ENCODE measurements at places on chromosomes 6 and 20.

GRCh38 chr20:45313943-45314342, 5.8 kb upstream of the MATN4 start:
- DNase-seq = no peak

GRCh38 chr6:166560222-166560621, 26.3 kb downstream of the RAMACL start:
- DNase-seq = no peak

DNA sequence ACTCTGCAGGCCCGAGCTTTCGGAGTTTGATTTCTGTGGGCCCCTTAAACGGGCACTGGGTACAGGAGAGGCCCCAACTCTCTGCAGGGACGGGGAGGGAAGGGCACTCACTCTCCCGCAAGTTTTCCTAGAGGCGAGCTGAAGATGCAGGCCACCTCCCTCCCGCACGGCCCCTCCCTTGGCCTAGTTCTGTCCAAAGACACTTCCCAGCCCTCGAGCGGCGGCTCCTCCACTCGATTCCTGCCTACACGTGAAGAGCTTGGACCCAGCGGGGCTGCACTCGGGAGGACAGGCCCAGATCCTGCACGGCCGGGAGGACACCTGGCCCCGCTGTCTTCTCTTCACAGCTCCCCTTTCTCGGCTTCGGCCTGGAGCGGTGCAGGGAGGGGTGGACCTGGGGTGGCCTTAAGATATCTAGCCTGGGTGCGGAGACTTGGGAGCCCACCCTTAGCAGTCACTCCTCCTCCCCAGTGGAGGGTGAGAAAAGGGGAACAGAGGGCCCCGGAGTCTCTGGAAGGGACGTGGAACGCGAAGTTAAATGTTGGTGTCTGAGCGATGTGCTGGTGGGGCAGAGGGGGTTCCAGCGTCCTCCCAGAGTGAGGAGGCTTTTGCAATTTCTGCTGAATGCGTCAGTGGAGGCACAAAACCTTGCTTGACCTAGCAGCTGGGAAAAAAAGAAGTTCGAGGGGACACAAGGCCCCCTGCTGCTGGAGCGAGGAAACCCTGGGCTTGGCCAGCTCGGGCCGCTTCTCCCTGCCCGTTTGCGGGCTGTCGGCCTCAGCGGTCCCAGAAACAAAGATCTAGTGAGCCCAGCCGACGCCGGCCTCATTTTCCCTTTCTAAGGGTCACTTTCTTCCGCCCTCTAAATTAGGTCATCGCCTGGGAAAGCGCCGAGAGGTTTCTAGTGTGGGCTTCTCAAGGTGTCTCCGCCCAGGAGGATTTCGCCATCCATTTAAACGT, 4.9 kb downstream of the OLIG3 start:
- no peak for DNase-seq

DNA sequence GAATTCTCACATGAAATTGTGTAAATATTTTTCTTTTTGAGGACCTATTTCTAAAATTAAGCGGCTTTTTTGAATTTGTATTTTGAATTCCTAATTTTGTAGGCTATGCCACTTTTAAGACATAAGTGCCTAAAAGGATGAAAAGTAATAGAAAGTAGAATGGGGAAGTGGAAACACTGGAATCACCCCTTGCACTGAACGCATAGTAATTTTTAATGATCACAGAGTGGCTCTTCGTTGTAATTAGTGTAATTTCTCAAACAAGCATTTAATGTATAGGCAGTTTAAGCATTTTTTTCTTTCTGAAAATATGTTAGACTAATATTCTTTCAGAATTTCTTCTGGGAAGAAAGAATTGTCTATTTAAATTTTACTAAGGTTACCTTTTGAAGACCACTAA, 73.2 kb downstream of the ARID1B start:
- no peak for DNase-seq

DNA sequence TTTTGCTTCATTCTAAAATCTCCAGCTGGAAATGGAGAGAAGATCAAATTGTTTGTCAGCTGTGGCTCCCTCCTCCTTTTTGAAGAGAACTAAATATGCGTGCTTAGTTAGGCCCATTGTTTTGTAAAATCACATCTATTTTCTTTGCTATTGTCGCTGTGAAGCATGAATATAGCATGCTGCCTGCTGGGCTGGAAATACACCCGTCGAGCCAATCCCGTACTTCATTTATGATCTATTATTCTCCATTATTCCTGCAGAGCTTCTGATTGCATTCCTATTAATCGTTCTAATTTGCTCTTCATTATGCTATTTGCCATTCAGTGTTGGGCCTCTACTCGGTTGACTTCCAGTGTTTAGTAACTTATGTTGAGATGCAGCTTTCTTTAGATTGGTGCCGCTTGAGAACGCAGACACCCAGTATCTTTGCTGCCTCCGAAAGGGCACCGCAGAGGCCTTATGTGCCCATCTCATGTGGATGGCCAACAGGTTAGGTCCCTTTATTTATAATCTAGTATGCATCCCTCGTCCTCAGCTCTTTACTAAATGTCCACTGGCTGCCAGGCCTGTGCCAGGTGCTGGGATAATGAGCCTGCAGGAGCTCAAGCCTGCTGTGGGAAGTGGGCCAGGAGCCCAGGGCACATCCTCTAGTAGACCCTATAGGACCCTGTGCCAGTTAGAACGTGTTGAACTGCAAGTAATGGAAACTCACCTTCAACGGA, 45.6 kb downstream of the FAM50B start:
- DNase-seq = no peak

DNA sequence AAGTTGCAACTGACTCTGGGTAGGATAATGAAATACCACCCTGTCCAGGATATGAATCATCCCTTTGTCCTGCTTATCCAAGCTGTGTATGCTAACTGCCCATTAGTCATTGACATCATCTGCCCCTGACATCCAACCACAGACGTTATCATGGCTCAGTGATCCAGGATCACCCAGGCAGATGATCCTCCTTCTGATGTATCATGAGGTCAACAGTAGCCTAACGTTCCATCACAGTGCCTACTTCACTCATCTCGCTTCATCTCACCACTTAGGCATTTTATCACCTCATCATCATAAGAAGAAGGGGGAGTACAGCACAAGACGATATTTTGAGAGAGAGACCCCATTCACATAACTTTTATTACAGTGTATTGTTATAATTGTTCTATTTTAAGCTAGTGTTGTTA, 13.4 kb upstream of the BTN3A2 start:
- DNase-seq = peak; percentile 32

DNA sequence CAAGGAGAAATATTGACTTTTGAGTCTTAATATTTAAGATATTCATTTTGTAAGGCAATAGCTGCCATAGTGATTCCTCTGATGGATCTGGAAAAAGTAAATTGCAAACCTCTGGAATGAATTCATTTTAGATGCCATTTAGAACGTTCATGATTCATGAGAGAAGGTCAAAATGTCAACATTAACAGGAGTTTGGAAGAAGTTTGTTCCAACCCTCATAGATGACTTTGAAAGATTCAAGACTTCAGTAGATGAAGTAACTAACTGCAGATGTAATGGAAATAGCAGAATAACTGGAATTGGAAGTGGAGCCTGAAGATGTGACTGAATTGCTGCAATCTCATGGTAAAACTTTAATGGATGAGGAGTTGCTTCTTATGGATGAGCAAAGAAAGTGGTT, 100.9 kb upstream of the CCN2 start:
- no peak for DNase-seq

DNA sequence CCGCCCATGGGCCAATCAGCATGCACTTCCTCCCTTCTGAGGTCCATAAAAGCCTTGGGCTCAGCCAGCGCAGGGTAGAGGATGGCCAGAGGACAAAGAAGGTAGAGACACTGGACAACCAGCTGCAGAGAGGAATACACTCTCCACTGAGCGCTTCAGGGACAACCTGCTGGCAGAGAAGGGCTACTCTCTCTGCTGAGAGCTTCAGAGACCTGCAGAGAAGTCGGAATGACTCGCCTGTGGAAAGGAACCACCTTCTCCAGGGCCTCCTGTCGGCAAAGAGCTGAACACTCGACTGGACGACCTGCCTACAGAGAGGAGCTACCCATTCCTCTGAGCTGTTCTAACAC, 31.4 kb upstream of the SLA2 start:
- no peak for DNase-seq

DNA sequence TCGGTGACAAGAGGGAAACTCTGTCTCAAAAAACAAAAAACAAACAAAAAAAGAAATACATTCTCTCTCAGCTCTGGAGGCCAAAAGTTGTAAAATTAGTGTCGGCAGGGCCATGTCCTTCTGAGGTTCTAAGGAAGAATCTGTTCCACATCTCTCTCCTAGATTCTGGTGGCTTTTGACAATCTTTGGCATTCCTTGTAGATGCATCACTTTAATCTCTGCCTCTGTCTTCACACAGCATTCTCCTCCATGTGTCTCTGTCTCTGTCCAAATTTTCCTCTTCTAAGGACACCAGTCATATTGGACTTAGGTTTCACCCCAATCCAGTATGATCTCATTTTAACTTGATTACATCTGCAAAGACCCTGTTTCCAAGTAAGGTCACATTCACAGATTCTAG, 9.1 kb downstream of the PPP2R5D start:
- DNase-seq = no peak

DNA sequence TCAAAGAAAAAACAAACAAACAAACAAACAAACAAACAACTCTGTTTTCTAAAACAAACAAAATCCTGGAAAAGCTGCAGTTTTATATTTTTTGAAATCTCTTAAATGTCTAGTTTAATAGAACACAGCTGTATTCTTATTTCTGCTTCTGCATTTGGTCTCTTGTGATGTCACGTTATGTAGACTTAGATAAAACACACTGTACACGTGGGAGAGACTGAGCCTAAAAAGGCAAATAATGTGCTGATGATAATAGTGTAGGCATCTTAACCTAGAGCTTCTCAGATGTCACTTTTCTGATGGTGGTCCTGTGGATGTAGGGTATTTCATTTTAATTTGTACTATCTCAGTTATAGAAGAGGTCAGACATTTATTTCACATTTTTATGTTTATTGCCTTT, 261.7 kb downstream of the UTRN start:
- DNase-seq = no peak

GRCh38 chr6:146913842-146914488, 290.3 kb upstream of the STXBP5 start:
- peak; percentile 89 for DNase-seq

DNA sequence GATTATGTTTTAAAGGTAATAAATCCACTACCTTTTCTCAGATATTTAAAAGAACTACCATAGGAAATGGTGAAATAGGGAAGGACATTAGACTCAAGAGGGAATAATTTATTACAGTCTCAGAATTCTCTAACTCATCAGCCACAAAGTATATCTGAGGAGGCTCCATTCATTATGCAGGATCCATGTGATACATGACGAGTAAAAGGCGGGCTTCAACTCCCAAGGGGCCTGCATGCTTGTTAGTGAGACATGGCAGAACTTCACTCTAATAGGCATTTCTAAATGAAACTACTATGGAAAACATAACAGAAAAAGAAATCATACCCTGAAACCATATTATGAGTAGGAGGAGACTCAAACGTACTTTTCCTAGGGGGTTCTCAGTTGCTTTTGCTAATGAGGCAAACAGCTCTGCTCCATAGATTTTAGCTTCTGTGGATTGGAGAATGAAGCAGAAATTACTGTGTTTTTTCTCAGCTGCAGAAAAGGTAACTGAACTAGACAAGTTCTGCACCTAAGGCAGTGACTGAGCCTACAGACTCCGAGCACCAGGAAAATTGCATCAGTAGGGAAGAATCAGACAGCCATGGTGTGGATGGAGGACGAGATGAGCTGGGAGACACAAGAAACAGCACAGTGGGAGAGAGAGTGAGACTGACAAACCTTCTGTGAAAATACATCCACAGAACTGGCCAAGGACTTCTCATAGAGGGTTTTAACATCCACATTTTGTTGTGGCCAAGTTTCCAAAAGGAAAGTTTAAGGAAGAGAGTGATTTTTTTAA, 254.6 kb upstream of the PRDM1 start:
- DNase-seq = no peak

- peak; percentile 65 for DNase-seq
These were observed 10.2 kb upstream of the CST5 start for GRCh38 chr20:23889775-23890187.

GRCh38 chr20:57712851-57713504, 3.2 kb upstream of the PMEPA1 start:
- DNase-seq = no peak

All from erythroblast (primary cell).